ENCODE measurements at places on chromosomes 12 and 14.

DNA sequence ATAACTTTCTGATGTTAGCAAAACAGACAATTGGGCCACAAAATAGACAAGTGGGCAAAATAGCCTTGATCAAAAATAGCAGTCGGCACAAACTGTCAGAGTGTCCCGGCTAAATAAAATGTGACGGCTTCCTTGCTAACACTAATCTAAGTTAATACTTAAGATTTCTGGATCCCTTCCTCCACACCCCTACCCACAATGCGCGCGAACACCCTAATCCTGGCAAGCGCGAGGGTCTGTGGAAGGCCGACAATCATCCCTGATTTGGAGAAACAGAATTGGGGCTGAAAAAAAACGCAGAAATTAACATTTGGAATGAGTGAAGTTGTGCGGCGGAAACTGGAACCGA is 489 bp downstream of the CEP290 start:
- DNase-seq = no peak

DNA sequence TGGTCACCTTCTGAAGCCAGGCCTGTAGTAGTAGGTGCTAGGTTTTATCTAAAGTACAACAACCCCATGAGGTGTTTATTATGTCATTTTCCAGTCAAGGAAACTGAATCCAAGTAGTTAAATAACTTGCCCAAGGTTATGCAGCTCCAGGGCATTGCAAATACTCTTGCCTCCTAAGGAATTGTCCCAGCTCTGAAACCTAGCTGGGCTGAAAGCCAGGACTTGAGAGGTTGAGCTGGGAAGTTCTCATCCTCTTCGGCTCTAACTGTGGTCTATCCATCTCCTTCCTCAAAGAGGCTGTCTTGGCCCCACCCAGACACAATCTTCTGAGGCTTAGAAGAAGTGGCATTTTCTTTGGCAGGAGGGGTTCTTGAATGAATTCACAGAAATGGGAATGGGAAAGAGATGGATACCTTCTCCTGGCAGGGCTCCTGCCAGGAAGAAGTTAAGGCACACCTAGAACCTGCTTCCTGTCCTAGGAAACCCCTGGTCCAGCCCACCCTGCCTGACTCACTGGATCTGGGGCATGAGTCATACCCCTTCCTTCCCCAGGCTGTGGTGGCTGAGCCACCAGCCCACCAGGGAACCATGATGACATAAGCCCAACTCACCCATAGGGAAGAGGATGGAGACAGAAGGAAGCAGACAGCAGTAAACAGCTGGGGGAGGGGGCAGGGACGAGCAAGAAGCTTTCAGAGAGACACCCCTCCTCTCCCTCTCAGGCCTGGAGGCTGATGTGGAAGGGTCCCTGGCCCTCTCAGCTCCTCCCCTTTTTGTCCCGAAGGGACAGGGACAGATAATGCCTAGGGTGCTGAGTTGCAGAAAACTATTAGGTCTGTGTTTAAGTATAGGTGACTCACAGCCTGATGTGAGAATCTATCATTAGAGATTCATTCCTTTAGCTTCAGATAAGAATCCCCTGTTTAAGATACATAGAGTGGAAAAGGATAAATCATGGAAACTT is 2.1 kb upstream of the PLEK2 start:
- DNase-seq = no peak

GRCh38 chr12:56801661-56802622 is 38.8 kb downstream of the HSD17B6 start:
- DNase-seq = no peak

- no peak for DNase-seq
These were observed 7.6 kb downstream of the AKAP6 start for GRCh38 chr14:32336702-32337101.

GRCh38 chr12:52721838-52722470 is 18.6 kb upstream of the KRT77 start:
- DNase-seq = no peak

DNA sequence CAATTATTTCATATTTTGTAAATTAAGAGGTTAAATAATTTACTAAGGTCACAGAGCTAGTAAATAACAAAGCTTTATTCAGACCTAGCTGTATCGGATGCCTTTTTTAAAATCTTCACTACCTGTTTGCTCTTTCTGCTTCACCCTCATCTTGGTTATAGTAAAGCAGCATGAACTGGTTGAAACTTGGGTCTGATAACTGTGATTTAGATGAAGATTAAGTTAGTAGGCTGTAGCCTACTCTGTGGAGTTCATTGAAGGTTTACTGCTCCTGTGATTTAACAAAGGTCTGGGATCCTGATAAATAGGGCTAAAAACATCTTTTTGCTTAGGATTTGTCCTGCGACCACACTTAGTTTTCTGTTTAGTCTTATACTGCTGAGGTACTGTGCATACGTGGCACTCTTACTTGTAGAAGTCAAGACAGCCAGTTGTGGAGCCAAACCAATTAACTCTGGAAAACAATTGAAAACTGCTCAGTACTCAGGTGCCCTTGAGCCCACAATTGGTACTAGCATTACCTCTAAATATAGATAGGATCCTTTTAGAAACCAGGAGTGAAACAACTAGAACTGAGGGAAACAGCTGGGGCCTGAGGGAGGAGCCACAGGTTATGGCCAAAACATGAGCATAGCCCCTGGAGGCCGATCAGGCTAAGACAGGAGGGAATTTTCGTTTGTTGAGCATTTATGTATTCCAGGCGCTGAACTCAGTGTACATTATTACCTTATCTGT is 2.3 kb downstream of the SPATS2 start:
- no peak for DNase-seq

DNA sequence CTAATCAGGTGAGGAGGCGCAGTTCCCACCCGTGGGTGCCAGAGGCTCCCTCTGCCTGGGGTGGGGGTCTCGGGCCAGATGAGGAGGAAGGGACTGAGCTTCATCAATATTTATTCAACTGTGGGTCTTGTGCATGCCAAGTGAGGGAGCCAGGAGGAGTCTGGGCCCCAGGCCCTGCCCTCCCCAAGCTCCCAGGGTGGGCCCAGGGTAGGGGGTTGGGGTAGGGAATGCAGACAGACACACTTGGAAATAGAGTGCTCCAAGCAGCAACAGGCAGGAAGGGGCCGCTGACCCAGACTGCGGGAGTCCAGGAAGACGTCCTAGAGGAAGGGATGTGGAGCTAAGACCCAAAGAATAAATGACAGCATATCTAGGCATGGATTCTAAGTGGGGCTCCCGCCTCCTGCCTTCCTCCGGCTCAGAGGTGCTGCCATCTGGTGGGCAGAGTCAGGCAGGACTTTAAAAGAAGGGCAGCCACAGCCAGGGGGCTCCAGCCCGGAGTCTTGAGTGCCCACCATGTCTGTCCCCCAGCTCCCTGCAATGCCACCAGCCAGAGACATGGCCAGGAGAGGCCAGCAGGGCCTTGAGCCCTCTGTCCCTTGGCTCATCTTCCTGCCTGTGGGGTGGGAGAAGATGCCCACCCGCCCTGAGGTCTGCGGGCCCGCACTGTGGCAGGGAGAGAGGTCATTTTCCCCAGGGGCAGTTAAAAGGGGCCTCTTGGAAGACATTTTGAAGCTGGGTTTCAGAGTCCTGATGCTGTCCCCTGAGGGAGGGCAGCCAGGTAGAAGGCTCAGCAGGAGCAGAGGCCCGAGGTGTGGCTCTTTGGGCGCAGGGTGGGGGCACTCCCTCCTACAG is 70.1 kb downstream of the PHETA1 start:
- peak; percentile 44 for DNase-seq

GRCh38 chr12:56546680-56547079 is 25.1 kb downstream of the RBMS2 start:
- no peak for DNase-seq

GRCh38 chr12:51540996-51541395 is 50.0 kb upstream of the SCN8A start:
- no peak for DNase-seq

DNA sequence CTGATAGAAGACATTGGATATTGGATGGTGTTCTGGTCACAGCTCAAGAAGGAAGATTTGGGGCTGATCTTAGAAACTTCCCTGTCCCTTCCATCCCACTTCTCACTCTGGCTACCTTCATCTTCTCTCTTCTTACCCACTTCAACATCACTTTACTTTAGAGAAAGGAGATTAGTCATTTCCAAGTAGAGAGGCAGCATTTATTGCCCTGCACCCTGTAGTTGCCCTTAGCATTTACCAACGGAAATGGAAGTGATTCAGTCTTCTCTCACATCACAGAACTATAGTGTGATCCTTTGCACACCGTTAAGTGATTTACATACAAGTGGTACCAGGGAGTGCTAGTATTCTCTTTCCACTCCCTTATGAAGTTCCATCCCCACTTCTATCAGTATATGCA is 52.4 kb downstream of the PHLDA1 start:
- DNase-seq = no peak

Measured in umbilical cord (tissue), 2 donors.